ENCODE measurements at places on chromosomes 7 and 10. TPM values are rescaled to one million over a fixed set of nuclear protein-coding genes. Genes with fewer than 3 reads are reported as not detected.

The GARIN1A gene
- 0.72 TPM for total RNA-seq

The IDI2 gene
- total RNA-seq = 1.9 TPM

GRCh38 chr7:29459589-29459988 lies 104.0 kb upstream of the PRR15 start:
- DNase-seq = no peak

GRCh38 chr10:17210361-17210760 lies 8.9 kb upstream of the TRDMT1 start:
- peak; percentile 67 for DNase-seq

DNA sequence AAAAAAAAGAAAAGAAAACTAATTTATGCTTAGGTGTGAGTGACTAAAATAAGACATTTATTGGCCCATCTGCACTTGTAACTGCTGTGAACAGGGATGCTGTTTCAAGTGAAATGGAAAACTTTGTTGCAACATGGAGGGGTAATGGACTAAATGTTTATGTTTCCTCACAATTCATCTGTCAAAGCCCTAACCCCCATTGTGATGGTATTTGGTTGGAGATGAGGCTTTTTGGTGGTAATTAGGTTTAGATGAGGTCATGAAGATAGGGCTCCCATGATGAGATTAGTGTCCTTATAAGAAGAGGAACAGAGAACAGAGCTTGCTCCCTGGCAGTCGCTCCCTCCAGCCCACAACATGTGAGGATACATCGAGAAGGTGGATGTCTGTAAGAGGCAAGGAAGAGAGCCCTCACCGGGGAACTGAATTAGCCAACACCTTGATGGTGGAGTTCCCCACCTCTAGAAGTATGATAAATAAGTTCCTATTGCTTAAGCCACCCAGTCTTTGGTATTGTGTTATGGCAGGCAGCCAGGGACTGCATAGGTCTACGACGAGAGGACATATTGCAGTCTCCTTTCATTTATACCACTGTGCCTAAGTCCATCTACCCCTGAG lies 28.6 kb upstream of the VCL start:
- no peak for DNase-seq

DNA sequence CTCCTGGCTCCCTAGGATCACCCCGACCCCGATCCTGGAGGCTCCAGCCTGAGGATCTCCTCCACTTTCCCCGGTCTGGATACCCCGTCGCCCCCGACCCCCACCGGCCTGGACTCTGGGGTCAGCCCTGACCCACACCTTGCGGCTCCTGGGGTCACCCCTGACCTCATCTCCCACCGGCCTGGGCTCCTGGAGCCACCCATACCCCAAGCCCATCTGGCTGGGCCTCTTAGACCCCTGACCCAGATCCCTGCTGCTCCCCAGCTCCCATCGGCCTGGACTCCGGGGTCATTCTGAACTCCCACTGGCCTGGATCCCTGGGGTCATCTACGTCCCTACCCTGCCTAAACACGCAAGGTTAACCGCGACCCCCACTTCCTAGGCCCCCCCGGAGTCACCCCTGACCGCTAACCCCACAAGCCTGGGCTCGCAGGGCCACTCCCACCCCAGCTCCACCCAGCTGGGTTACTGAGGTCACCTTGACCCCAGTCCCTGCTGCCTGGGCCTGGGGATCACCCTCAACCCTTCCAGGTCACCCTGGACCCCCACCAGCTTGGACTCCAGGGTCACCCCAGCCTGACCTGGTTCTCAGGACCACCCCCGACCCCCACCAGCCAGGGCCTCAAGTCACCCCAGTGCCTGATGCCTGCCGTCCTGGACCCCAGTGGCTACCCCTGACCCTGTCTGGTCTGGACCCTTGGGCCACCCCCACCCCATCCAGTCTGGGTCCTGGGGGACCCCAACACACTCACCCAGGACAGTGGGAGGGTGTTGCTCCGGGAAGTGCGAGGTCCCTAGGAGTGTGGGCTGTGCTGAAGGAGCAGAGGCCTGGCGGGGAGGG lies 1.2 kb downstream of the FOXK1 start:
- DNase-seq = no peak

- no peak for DNase-seq
Observed at GRCh38 chr7:44377681-44378421, 52.5 kb upstream of the CAMK2B start.

DNA sequence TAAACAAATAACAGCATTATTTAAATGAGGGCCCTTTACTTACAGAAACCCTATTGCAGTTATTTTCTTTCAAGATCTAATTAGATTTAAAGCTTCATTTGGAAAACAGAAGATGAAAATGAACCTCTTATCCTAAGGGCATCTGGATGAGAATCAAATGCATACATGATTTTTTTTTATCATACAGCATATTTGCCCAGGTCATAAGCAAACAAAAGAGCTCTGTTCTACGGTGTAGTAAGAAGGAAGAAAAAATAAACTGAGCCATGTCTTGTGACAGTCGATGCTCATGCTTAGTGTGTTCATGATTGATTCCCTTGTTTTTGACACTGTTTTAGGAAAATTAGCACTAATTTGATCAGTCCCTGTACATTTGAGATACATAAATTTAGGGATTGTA lies 202.6 kb upstream of the RNF32 start:
- DNase-seq = no peak

DNA sequence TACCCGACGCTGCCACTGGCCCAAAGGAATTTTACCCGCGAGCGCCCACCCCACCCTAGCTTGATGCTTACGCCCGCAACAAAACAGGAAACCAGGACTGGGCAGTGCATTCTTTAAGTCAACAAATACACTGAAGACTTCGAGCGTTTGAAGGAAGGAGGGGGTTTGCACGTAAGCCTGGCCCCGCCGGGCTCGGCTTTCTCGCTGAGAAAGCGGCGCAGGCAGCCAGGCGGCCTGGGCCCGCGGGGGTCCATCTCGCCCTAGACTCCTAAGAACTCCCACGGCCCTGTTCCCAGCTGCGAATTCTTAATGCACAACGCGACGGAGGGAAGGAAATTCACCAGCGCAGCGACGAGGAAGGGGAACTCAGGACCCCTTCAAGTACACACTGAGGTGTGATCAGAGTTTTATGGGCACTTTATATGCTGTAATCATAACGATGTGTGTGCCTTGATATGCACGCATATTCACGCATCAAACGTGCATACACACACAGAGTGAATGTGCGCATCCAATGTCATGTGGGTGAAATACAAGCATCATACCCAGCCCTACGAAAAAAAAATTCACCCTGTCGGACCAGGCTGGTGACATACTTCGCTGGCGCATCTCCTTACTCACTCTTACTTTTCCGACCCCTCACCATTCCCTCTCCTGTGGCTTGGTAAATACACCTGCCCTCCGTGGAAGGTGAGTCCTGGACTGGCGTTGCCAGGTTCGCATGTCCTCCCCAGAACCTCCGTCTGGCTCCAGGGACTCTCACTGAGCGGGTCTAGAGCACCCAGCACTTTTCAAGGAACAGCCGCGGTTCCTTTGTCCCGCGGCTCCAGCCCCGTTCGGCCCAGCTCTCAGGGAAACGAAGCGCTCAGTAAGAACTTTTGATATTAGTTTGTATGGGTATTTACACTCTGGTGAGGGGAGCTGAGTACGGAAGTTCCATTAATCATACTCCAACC lies 5.7 kb upstream of the HOXA13 start:
- no peak for DNase-seq

GRCh38 chr7:99002148-99002826 lies 124.0 kb downstream of the TRRAP start:
- DNase-seq = no peak

DNA sequence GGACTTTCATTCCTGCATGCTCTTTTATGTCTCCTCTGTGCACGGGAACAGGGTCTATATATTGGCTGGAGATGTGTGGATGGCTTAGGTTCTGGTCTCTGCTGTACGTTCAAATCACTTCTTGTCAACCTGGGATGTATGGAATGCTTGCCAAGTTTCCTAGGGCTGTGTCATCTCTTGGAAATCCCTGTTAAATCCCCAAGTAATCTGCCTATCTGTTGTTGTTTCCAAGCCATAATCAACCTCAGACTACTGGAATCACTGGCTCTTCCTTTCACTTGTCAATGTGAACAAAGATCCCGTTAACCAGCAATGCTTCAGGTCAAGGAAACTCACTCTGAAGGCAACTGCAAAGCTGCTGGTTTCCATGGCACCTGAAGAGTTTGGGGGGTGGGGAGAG lies 93.3 kb upstream of the FAM171A1 start:
- DNase-seq = peak; percentile 33

DNA sequence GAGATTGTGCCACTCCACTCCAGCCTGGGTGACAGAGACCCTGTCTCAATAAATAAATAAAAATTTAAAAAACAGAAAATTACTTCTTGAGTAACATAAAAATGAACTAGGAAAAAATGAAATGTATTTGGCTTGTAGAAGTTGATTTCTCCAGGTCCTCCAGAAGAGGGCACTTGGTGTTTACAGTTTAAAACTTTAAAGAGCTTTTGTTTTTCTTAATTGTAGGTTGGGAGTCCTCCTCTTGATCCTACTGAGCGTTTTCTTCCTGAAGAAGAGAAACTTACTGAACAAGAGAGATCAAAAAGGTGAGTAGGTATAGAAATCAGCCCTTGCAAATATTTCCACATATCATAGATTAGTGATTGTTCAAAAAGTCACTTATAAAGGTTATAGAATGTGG lies 16.2 kb downstream of the KIFBP start:
- peak; percentile 35 for DNase-seq
